RPMI7951 (cell line): ENCODE measurements at places on chromosomes 3 and 15. TPM values are rescaled to one million over a fixed set of nuclear protein-coding genes. Genes with fewer than 3 reads are reported as not detected.
A peak's percentile ranks its signal among the peaks of the same experiment; 100 is the strongest.

DNA sequence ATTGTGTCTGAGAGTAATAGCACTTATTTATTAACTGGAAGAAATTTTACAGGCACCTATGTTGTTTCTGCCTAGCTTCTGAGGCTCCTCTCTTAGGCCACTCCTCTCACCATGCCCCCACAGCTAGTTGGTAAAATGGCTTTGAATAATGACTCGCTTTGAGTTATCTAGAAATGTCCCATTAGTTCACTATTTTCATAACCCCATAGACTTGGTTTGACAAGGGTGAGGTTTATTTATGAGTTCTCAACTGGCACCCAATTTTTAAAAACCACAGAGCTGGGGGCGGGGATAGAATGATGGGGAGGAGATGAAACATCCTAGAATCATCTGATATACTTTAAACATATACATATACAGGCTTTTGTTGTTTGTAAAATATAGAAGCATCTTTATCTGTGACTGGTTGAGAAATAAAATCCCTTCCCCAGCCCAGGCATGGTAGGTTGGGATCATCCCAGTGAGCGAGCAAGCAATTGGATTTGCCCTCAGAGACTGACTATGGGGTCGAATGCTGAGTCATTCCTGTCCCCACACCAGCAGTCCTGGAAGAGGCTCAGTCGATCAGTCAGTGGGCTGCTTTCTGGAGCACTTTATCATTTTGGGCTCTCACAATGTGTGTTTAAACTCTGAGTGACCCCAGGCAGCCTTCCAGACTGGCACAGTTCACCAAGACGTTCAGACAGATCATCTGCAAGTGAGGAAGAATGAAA is 60.2 kb upstream of the TSEN2 start:
- peak; percentile 90 for DNase-seq

DNA sequence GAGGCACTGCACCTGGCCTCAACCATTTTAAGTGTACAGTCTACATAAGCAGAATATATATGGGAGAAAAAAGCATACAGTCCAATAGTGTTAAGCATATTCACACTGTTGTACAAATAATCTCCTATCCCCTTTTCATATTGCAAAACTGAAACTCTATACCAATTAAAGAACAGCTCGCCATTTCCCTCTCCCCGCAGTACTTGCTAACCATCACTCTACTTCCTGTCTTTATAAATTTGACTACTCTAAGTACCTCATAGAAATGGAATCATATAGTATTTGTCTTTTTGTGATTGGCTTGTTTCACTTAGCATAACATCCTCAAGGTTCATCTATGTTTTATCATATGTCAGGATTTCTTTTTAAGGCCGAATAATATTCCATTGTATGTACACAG is 21.6 kb upstream of the TASOR start:
- no peak for DNase-seq

GRCh38 chr15:27121672-27122071 is 150.7 kb downstream of the GABRG3 start:
- no peak for DNase-seq

DNA sequence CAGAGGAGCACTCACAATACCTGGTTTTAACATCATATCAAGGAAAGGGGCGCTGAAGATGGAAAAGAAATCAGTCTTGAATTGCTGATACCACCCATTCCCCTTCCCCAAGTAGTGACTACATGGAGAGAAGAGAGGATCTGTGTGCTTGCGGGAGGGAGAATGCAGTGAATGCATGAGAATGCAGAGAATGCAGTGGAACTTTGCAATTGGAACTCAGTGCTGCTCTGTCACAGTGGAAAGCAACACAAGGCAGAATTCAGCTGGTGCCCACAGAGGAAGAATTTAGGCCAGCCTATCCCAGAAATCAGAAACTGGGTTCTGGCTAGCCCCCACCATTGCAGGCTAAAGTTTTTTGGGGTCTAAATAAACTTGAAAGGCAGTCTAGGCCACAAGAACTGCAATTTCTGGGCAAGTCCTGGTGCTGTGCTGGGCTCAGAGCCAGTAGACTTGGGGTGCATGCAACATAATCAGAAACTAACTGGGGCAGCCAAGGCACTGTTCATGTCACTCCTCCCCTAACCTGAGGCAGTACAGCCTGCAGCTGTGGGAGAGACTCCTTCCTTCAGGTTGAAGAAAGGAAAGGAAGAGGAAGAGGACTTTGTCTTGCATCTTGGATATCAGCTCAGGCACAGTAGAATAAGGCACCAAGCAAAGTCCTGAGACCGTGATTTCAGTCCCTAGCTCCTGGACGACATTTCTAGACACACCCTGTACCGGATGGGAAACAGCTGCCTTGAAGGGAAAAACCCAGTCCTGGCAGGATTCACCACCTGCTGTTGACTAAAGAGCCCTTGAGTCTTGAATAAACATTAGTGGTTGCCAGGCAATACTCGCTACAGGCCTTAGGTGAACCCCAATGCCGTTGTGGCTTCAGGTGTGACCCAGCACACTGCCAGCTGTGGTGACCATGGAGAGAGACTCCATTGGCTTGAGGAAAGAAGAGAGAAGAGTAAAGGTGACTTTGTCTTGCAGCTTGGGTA is 329.3 kb downstream of the TBL1XR1 start:
- DNase-seq: no peak

GRCh38 chr3:131690800-131691199 is 188.0 kb upstream of the MRPL3 start:
- no peak for DNase-seq

GRCh38 chr15:72044956-72045355 is 73.0 kb downstream of the MYO9A start:
- DNase-seq: no peak

DNA sequence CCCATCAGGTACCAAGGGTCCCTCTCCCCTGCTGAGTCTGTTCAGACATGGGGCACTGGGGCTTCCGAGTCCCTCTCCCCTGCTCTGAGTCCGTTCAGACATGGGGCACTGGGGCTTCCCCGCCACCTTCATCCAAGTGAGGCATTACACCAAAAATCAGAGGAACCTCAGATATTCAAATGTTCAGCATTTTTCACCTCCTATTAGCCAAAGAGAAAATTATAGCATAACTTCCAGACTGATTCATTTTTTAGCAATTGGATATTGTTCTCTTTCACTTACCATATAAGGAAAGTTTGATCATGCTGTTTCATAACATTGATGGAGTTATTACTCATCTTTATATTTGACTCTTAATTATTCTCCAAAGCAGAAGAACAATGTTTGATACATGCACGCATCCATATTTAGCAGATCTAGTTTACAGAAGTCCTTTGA is 213.9 kb downstream of the MTHFS start:
- peak; percentile 10 for DNase-seq

GRCh38 chr15:49494842-49495241 is 71.8 kb downstream of the FGF7 start:
- no peak for DNase-seq

DNA sequence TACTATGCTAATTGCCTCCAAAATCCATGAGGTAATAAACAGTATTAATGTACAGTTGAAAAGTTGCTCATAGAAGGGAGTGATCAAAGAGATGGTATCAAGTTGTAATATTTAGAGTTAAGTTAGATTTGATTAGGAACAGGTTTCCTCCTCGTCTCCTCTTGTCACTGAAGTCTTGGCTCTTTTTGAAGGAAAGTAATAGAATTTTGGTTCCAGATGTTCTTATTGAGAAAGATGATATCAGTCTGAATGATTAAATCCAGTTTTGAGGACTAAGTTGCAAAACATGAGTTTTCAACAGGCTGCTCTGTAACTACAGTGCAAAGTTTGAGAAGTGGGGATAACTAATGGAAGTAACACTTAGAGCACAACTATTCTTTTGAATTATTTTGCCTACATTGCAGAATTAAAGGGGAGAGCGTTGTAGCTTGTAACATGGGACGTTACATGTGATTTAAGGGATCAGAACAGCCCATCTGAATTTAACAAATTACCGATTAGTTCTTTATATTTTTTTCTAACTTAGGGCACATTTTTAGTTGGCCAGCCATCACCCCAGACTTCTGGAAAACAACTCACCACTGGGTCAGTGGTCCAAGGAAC is 48.3 kb downstream of the MAP6D1 start:
- no peak for DNase-seq

DNA sequence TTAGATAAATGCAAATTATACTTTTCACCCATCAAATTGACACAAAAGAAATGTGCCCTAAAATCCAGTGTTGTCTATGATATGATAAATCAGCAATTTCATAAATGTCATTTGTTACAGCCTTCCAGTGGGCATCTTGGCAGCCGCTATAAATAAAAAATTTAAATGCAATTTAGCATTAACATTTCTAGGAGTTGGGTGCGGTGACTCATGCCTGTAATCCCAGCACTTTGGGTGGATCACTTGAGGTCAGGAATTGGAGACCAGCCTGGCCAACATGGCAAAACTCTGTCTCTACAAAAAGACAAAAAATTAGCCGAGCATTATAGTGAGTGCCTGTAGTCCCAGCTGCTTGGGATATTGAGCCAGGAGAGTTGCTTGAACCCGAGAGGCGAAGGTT is 65.9 kb upstream of the POMGNT2 start:
- peak; percentile 49 for DNase-seq

- DNase-seq: peak; percentile 24
Measured at GRCh38 chr3:52025453-52025852, 29.8 kb upstream of the RPL29 start.

- no peak for DNase-seq
Measured at GRCh38 chr3:114846252-114846651, 300.8 kb downstream of the ZBTB20 start.

DNA sequence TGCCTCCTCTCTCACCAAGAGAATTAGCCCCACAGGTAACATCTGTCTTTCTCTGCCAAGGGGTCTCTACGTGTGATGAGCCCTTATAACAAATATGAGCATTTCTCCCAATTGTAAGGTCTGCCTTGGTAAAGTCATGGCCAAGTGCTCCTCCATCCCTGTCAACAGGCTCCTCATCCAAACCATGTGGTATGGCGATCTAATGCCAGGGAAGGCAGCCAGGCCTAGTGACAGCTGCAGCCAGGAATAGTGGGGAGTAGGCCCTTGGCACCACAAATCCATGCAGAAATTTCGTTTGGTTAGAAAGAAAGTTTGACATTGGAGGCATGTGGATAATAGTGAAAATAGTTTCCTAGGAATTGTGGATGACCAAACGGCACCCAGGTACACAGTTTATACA is 4.7 kb upstream of the LRTM1 start:
- no peak for DNase-seq

DNA sequence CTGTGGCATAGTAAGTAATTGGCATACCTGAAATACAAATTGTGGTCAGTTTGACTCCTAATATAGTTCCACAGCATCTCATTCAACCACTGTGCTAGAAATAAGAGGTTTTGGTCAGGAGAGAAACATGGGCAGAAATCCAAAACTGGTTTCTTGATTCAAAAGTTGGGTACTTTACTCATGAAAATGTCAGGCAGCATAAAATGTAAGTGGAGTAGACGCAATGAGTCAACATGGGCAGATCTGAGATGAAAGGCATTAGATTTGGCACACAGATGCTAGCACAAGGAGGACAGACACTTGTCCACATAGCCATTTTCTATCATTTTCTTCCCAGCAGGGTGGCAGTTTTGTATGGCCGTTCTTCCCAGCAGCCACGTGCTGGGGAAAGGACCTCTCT is 255.8 kb upstream of the CDIN1 start:
- DNase-seq: peak; percentile 79

DNA sequence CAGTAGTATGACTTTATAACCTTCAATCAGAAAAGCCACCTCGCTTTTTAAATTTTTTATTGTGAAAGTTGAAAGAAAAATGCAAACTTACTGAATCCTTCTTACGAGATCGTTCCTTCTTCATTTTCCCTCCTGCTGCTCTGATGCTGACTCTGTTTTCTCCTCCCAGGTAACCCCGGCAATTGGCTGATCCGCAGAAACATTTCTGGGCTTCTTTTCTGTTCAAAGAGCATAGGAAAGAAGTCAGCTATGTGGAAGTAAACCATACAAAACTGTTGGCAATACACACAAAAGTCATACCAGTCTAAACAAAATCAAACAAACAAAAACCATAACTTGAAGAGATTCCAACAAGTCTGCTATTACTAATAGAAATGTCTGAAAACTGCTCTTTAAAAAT is 66.0 kb downstream of the SETD2 start:
- DNase-seq: no peak

GRCh38 chr15:86355801-86356200 is 276.1 kb downstream of the AGBL1 start:
- DNase-seq: no peak

GRCh38 chr3:105868431-105868741 is 426 bp downstream of the CBLB start:
- DNase-seq: peak; percentile 61

DNA sequence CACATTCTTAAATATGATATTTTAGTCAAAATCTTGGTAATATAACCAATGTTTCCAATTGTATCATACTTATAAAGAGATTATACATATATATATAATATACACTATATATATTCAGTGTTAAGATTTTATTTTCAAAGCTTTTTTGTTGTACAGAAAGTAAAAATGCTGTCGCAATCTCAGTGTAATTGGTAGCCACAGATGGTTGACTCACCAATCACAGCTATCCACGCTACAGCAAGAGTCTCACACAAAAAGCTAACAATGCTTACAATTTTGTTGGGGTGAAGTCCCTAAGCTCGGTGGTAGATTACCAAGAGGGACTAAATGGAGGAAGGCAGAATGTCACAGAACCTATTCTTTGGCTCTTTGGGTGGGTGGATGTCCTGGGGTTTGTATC is 16.9 kb upstream of the CFAP161 start:
- peak; percentile 42 for DNase-seq

DNA sequence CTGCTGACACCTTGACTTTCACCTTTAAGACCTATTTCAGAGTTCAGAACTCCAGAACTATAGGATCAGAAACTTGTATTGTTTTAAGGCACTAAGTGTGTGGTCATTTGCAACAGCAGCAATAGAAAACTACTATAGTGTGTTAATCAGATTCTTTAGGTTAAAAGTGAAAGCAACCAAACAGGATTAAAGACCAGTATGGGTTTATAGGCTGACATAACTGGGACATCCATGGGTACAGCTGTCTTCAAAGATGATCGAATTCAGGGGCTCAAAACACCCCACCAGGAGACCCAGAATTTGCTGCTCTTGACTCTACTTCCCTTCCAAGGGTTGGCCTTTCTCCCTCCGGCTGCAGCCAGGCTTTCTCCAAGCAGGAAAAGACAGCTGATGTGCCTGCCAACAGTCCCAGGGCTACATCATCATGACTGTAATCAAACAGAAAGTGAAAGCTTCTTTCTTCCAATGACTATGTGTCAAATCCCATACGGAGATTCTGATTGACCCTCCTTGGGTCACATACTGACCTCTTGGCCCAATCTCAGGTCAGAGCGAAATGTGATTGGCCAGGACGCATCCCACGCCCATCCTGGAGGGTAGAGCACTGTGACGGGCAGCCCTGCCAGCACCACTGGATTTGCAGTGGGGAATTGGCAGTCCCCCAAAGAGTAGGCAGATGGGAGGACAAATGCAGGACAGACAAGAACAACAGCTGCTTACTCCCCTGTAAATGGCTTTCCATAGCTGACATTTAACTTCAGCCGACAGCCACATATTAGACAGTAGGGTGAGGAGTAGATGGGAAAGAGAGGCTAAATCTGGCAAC is 51.4 kb upstream of the RNF7 start:
- DNase-seq: peak; percentile 93

The ECE2 gene
- not detected in 2 replicates for total RNA-seq

The PXYLP1 gene
- 13.8 and 18.7 TPM in 2 replicates for total RNA-seq

The IGF2BP2 gene
- 29.2 and 31.5 TPM in 2 replicates for total RNA-seq

The FGF12 gene
- 0.12 TPM in 1 of 2 replicates, not detected in the other for total RNA-seq

The SNURF gene
- total RNA-seq: 9.8 and 13.6 TPM in 2 replicates

The ANKRD34C gene
- total RNA-seq: not detected in 2 replicates

The VIPR1 gene
- total RNA-seq: 186 and 215 TPM in 2 replicates

The MKRN3 gene
- total RNA-seq: 3.5 and 3.6 TPM in 2 replicates

The LNP1 gene
- 6.5 and 10.0 TPM in 2 replicates for total RNA-seq

The RAB6B gene
- 0.12 and 0.29 TPM in 2 replicates for total RNA-seq

The GPR156 gene
- total RNA-seq: 0.24 and 0.68 TPM in 2 replicates

The NDUFAF3 gene
- total RNA-seq: 260 and 301 TPM in 2 replicates

The ILDR1 gene
- total RNA-seq: not detected in 2 replicates
